CD4-positive, CD25-positive, alpha-beta regulatory T cell (primary cell): ENCODE measurements at places on chromosomes 5 and 9. TPM values are rescaled to one million over a fixed set of nuclear protein-coding genes. Genes with fewer than 3 reads are reported as not detected.

GRCh38 chr9:34486572-34486971, 28.0 kb downstream of the DNAI1 start:
- no peak for DNase-seq
- no peaks in the 10 kb centered on the region for H3K36me3 ChIP-seq
- H3K27me3 ChIP-seq = peaks cover 9% of the 10 kb centered on the region
- no peak overlapping the region for H3K27ac ChIP-seq
- H3K4me1 ChIP-seq = no peaks in the 10 kb centered on the region

TMEM252 gene
- total RNA-seq = not detected

FCN2 gene
- total RNA-seq = not detected

CNTLN gene
- total RNA-seq = 0.52 TPM

- no peak overlapping the region for H3K27ac ChIP-seq
- H3K4me3 ChIP-seq = no peak overlapping the region
- H3K4me1 ChIP-seq = no peaks in the 10 kb centered on the region
- H3K27me3 ChIP-seq = no peaks in the 10 kb centered on the region
- H3K36me3 ChIP-seq = no peaks in the 10 kb centered on the region
These were observed 139.8 kb upstream of the EDIL3 start for GRCh38 chr5:84524491-84524890.

DNA sequence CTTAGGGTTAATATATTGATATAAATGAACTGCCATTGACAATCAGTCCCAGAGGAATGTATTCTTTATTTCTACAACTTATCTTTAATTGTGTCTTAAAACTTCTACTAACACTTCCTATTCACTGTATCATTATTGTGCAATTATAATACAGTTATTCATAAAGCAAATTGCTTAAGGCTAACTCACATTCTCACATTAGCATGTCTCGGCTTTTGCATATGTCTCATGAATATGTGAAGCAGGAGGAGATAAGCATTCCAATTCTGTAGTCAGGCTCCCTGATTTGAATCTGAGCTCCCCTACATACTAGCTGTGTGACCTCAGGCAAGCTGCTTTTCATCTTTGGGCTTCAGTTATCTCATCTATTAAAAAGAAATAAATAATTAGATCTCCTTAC, 45.4 kb downstream of the PLGRKT start:
- H3K27me3 ChIP-seq = no peaks in the 10 kb centered on the region
- H3K4me1 ChIP-seq = peaks cover 3% of the 10 kb centered on the region
- no peak overlapping the region for H3K4me3 ChIP-seq
- H3K36me3 ChIP-seq = no peaks in the 10 kb centered on the region

DNA sequence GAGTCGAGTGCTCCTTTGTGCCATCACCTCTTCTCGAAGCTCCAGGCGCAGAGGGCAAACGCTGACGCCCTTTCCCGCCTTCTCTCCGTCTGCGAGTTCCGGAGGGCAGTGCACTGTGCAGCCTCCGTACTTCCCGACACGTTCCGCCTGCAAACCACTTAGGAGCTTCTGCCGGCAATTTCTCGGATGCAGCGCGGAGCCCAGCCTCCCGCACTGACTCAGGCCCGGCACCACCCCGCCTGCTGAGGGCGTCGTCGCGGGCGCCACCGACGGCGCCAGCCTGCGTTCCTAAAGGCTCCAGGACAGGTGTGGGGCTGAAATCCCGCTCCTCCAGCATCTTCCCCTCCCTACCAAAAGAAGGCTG, 9.3 kb upstream of the TRIM36 start:
- no peak overlapping the region for H3K4me3 ChIP-seq
- no peak overlapping the region for H3K27ac ChIP-seq
- peaks cover 70% of the 10 kb centered on the region for H3K27me3 ChIP-seq
- peaks cover 16% of the 10 kb centered on the region for H3K4me1 ChIP-seq

- peak; percentile 13 for DNase-seq
- peaks cover 17% of the 10 kb centered on the region for H3K4me1 ChIP-seq
- no peaks in the 10 kb centered on the region for H3K27me3 ChIP-seq
- H3K36me3 ChIP-seq = peaks cover 3% of the 10 kb centered on the region
These were observed 35.3 kb downstream of the ERBIN start for GRCh38 chr5:65961633-65962032.

GPRIN1 gene
- 1.9 TPM for total RNA-seq

GRCh38 chr9:122228568-122229484, at the start of gene LHX6:
LHX6 (minus strand) TSS chr9:122228957; CDS start chr9:122228740, 217 bp downstream.
- H3K4me1 ChIP-seq = peaks cover 3% of the 10 kb centered on the region
- H3K36me3 ChIP-seq = no peaks in the 10 kb centered on the region
- no peak within 1 kb of the TSS for H3K27ac ChIP-seq
- no peak for DNase-seq
- peaks cover 29% of the 10 kb centered on the region for H3K27me3 ChIP-seq

- DNase-seq = no peak
- H3K27me3 ChIP-seq = no peaks in the 10 kb centered on the region
- peak overlapping the region; percentile 96 for H3K4me3 ChIP-seq
- H3K4me1 ChIP-seq = peaks cover 66% of the 10 kb centered on the region
- H3K36me3 ChIP-seq = no peaks in the 10 kb centered on the region
These were observed 4.8 kb downstream of the FAM78A start for GRCh38 chr9:131271506-131271931.

DNA sequence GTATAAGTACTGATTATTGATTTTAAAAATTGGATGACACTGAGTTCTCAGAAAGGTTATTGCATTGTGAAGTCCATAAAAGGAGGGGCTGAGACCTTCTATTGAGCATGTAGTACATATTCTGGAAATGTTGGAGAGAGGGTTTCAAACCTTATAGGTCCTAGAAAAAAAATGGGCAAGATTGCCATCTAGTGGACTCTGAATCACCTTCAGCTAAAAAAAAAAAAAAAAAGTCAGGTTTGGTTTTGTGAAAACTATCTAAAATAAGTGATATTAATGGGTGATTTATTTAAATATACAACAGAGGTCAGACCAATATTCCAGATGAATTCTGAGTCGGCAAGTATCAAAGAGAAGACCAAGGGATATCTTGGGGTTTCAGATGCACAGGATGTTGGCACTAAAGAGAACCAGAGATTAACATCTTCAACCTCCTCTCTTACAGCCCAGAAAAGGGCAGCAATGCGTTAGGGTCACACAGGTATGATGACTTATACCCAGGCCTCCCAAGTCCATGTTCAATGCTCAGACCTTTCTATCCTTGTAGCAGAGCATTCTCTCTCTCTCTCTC, 109.8 kb upstream of the NMUR2 start:
- no peak overlapping the region for H3K4me3 ChIP-seq
- H3K27ac ChIP-seq = no peak overlapping the region
- no peaks in the 10 kb centered on the region for H3K36me3 ChIP-seq

DNA sequence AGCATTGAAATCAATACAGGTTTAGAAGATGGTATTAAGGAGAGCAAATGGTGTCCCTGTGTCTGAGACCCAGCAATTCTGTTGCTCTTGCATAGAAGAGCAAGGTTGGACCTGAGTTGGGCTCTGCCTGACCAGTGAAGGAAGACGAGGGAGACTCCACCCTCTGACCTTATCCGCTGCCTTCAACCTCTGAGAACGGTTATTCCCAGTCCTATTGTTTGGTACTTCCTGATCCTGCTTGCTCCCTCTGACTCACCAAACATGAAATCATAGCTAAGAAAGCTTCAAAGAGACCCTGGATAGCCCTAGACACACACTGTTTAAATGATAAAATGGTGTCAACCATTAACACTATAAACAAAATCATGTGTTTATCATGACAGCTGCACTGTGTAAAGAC, 218.5 kb downstream of the PLK2 start:
- no peak overlapping the region for H3K4me3 ChIP-seq
- no peak overlapping the region for H3K27ac ChIP-seq
- H3K36me3 ChIP-seq = no peaks in the 10 kb centered on the region
- H3K4me1 ChIP-seq = no peaks in the 10 kb centered on the region

PCDHGA2 gene
- not detected for total RNA-seq

DNA sequence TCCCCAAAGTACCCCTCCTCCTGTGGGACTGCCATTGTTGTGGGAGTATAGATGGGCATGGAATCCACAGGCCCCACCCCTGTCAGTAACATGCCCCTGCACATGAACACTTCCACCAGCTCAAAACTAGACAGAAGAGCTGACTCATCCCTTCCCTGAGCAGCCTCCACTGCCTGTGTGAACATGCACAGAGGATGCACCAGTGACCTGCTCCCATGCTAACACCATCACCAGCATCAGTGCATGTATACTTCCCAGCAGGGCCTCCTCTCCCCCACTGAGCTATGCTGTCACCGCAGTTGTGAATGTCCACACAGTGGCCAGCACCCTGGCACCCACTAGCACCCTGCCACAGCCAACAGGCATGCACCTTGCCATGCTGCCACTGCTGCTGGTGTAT, 939.8 kb downstream of the EFNA5 start:
- no peaks in the 10 kb centered on the region for H3K4me1 ChIP-seq
- H3K36me3 ChIP-seq = no peaks in the 10 kb centered on the region
- H3K4me3 ChIP-seq = no peak overlapping the region
- H3K27ac ChIP-seq = no peak overlapping the region

DNA sequence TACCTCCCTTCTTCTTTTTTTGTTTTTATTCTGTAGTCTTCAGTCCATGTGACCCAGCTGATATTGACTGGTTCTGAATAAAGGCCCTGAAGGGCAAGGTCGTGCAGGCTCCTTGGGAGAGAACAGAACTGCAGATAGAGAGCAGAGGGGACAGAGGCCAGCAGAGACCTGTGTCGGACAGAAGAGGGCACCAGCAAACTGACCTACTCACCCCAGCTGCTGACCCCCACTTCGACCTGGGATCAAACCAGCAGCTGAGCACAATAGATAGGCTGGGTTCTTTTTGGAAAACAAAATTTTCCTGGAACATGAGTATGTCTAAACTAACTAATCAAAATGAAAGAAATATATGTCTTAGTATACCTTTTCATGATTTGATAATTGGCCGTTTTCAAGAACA, 695.1 kb downstream of the NR2F1-AS1 start:
- no peaks in the 10 kb centered on the region for H3K4me1 ChIP-seq
- no peaks in the 10 kb centered on the region for H3K36me3 ChIP-seq
- DNase-seq = no peak
- H3K4me3 ChIP-seq = no peak overlapping the region
- no peaks in the 10 kb centered on the region for H3K27me3 ChIP-seq

GRCh38 chr5:55421074-55421529, 113.3 kb downstream of the MTREX start:
- peaks cover 66% of the 10 kb centered on the region for H3K36me3 ChIP-seq
- no peaks in the 10 kb centered on the region for H3K4me1 ChIP-seq
- no peak overlapping the region for H3K27ac ChIP-seq
- DNase-seq = no peak
- H3K4me3 ChIP-seq = no peak overlapping the region

GRCh38 chr5:93099902-93100347, 481.1 kb downstream of the NR2F1-AS1 start:
- no peak for DNase-seq
- no peaks in the 10 kb centered on the region for H3K27me3 ChIP-seq
- no peak overlapping the region for H3K4me3 ChIP-seq
- no peaks in the 10 kb centered on the region for H3K4me1 ChIP-seq

DNA sequence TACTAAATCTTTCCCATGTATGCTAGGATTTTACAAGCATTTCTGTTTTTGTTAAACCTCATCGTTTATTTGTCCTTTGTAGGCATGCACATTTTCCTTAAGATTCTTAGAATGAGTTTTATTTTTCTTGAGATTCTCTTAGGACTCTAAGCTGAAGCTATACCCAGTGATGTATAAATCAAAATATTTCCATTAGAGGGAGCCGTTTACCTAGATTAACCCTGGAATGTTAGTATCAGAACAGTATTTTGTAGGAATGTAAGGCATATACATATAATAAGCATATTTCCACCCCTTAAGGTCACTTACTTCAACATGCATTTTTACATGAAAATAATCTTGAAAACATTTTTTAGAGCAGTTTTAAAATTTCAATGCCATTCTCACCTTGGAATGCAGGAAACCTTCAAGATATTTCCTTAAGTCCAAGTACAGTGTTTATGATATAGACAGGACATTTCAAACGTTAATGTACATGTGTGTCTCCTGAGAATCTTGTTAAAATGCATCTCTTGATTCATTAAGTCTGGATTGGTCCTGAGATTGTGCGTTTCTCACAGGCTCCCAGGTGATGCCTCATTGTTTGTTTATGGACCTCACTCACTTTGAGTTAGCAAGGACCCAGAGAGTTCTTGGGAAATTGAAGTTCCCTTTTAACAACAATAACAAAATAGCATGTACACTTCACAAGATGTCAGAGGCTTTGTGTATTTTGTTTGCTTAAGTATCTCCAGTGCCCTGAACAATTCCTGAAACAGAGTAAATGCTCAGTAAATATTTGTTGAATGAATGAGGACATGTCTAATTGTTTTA, 34.9 kb upstream of the FCHO2 start:
- no peaks in the 10 kb centered on the region for H3K36me3 ChIP-seq
- H3K27me3 ChIP-seq = no peaks in the 10 kb centered on the region
- no peak for DNase-seq
- no peak overlapping the region for H3K27ac ChIP-seq
- no peak overlapping the region for H3K4me3 ChIP-seq

- peaks cover 2% of the 10 kb centered on the region for H3K27me3 ChIP-seq
- H3K27ac ChIP-seq = no peak overlapping the region
- H3K36me3 ChIP-seq = no peaks in the 10 kb centered on the region
- no peaks in the 10 kb centered on the region for H3K4me1 ChIP-seq
- DNase-seq = no peak
These were observed 126.7 kb downstream of the FOXD1 start for GRCh38 chr5:73321757-73322436.

DNA sequence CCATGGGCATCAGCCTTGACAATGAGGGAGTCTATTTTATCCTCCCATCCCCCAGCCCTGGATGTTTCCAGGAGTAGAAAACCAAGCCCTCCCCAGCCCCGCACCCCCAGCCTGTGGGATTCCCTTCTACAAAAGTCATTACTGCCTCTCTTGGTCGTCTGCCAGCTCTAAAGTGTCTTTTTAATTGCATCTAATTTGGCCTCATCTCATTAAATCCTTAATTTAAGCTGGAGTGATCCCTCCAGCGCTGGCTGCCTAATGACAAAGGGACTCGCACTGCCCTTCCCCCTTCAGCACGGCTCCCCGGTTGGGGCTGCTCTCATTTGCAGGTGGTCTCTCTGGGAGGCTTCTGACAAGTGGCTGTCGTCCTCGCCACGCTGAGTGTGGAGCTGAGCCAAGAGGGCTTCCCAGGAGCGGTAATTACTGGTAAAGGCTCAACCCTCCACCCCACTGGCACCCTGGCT, 107.9 kb upstream of the ALDH1B1 start:
- H3K27ac ChIP-seq = no peak overlapping the region
- H3K4me1 ChIP-seq = no peaks in the 10 kb centered on the region
- H3K36me3 ChIP-seq = no peaks in the 10 kb centered on the region
- no peak overlapping the region for H3K4me3 ChIP-seq
- no peaks in the 10 kb centered on the region for H3K27me3 ChIP-seq

SLCO4C1 gene
- not detected for total RNA-seq

C5orf63 gene
- 4.4 TPM for total RNA-seq

DNA sequence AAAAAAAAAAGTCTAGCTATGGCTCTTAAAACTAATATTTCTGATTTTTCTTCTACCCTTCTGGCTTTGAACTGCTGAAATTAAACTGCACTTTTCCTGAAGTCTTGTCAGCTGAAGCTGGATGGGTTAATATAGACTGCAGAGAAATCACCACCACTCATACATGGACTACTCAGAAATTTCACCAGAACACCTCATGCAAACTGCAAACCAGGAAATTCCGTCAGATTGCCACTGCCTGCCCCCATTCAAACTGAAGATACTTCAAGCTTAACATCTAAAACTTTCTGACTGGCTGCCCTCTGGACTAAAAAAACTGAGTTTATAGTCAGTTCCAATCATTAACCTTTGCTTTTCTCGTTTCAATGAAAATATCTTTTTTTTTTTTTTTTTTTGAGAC, 11.6 kb upstream of the ANXA2R start:
- no peak overlapping the region for H3K27ac ChIP-seq
- no peaks in the 10 kb centered on the region for H3K4me1 ChIP-seq
- no peak overlapping the region for H3K4me3 ChIP-seq
- no peaks in the 10 kb centered on the region for H3K27me3 ChIP-seq
- peaks cover 7% of the 10 kb centered on the region for H3K36me3 ChIP-seq
- DNase-seq = no peak
